ENCODE measurements at places on chromosomes 1 and 21.
A peak's percentile ranks its signal among the peaks of the same experiment; 100 is the strongest.

- DNase-seq: no peak
Observed at GRCh38 chr1:173208146-173208545, 1.0 kb upstream of the TNFSF4 start.

- no peak for DNase-seq
Observed at GRCh38 chr1:93960641-93961147, 51.5 kb upstream of the GCLM start.

DNA sequence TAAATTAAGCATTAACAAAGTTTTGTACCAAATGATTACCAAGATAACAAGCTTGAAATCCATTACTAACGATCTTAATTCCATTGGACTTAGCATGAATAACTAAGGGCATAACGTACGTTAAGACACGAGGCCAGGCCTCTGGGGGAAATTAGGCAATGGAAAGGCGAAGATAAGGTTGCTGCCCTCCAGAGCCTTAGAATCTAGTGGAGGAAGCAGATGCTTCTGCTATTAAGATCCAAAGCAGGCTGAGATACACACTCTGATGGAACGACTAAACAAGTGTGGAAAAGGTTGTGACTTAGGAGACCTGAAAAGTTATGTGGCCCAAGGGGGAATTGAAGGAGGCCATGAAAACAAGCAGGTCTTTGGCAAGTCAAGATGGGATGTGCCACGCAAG is 6.0 kb downstream of the AKNAD1 start:
- DNase-seq: no peak

GRCh38 chr1:39085174-39085573 is 59.0 kb downstream of the NDUFS5 start:
- DNase-seq: no peak

GRCh38 chr1:77951328-77951727 is 27.5 kb downstream of the FUBP1 start:
- DNase-seq: no peak

DNA sequence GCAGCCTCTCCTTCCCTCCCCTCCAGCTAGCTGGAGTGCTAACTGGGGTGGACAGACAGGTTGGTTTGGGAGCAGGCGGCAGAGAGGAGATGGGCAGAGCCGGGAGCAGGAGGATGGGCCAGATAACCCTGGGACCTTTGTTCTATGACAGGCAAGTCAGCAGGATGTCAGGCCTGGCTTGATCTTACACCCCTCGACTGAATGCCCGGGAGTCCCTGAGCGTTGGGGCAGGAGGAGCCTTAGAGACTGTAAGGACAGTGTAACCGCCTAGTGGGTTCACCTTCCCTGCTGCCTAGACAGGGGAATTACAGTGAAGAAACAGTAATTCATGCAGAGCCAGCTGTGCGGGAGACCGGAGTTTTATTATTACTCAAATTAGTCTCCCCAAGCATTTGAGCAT is 60.2 kb downstream of the MDM4 start:
- DNase-seq: no peak

GRCh38 chr1:193438771-193439170 is 252.4 kb upstream of the B3GALT2 start:
- DNase-seq: no peak

DNA sequence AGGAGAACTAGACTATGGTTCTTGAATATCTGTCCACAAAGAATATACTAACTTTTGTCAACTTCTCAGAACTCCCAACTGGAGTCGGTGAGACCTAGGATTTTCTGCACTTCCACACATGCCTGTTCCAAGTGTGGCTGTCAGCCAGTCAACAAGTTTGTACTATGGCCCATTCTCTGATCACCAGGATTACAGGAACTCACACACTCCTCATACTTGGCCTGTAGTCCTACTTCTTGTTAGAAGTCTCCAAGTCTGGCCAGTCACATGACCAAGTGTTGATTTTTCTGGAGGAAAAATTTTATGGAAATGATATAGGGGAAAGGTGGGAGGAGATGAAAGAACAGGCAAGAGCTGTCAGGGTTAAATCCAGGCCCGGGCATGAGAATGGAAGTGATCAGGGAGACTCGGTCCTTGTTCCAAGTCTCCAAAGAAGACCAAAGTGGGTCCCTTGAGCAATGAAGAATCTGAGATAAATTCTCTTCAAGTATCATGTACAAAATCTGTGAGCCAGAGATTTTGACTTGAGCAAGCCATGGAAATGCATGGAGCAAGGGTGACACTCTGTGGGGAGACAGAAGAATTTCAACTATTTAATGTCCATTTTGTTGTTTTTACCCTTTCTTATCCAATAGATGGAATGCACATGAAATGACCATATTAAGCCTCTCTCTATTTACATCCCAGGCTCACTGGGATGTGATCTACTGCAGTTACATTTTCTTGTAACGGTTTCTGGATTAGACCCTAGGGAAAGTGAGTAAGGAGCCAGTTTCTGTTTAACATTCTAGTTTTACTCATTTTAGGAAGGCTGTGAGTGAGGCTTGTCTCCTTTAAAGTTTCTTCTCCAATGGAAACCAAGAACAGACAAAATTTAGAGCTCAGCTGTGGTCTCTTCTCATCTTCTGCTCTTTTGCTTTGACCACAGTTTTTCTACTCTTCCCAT is 320.9 kb downstream of the ASTN1 start:
- DNase-seq: peak; percentile 38

DNA sequence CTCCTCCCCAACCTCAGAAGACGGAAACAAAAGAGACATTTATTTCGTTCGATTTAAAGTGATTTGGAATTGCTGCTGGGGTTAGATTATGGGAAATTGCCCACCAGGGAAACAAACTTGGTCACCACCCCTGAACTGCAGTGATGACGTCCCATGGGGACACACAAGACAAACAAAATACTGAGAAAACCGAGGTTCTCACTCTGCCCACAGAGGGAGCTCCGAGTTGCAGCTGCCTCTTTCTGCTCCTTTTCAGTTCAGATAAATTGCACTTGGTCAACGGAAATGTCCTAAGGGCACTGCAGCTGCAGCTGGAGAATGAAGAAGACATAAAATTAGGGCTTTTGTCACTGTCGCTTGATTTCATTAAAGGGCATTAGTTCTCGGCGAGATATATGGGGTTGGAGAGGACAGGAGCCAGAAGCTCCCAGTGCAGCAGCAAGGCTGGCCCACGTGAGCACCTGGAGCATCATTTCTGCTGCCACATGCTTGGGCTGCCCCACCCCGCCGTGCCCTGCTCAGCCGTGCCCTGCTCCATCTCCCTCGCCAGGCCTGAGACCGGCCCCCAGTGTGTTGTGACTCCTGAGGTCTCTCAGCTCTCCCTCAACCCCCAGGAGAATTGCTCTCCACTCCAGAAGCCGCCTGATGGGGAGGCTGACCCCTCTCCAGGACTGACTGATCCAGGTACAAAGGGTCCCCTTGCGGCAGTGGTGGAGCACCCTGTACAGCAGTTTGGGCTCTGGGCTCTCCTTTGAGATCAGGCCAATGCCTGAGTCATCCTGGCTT is 231.7 kb upstream of the AJAP1 start:
- DNase-seq: no peak

DNA sequence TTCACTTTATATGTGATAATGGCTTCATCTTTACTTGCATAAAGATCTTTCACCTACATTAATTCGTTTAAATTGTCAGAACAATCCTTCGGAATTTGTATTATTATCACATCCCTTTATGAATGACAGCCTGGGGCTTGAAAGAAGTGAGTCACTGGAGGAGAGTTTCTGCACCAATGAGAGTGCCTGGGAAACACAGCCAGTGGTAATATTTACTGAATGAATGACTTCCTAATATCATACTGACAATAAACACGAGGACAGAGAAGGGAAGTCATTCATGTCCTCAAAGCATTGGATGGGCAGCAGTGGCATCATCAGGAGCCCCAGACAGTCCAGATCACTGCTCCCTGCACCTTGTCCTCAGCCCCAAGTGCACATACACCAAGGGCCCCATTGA is 40.7 kb upstream of the PDE4B start:
- DNase-seq: no peak

DNA sequence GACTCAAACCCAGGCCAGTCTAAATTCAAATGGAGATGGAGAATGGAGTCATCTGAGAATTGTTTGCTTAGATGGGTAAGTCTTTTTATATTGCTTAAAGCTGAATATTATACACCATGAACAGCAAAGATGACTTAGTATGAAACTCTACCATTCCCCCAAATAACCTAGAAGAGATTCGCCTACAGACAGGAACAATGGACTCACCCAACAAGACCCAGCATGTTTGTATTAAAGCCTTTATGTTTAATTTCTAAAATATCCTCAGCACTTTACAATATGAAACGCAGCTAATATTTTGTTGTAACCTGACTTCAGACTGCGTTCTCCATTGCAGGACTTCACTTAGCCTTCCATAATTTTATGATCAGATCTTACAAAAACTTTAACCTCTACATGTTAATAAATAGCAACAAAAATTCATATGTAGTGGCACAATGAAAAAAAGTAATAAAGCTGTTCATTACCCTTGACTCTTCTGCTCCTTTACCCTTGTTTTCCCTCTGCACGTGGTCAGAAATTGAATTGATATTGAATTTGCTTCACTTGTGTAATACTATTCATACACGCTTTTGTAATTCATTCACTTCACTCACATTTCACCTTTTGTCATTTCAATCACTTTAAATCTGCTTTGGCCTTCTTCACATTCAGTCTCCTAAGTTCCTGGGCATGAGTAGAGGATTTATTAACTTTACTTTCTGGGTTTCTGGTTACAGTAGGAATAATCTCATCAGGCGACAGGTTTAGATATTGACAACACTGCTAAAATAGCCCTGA is 177.3 kb upstream of the PTBP2 start:
- no peak for DNase-seq

- DNase-seq: no peak
Observed at GRCh38 chr1:195236991-195237889, 1371.0 kb downstream of the KCNT2 start.

DNA sequence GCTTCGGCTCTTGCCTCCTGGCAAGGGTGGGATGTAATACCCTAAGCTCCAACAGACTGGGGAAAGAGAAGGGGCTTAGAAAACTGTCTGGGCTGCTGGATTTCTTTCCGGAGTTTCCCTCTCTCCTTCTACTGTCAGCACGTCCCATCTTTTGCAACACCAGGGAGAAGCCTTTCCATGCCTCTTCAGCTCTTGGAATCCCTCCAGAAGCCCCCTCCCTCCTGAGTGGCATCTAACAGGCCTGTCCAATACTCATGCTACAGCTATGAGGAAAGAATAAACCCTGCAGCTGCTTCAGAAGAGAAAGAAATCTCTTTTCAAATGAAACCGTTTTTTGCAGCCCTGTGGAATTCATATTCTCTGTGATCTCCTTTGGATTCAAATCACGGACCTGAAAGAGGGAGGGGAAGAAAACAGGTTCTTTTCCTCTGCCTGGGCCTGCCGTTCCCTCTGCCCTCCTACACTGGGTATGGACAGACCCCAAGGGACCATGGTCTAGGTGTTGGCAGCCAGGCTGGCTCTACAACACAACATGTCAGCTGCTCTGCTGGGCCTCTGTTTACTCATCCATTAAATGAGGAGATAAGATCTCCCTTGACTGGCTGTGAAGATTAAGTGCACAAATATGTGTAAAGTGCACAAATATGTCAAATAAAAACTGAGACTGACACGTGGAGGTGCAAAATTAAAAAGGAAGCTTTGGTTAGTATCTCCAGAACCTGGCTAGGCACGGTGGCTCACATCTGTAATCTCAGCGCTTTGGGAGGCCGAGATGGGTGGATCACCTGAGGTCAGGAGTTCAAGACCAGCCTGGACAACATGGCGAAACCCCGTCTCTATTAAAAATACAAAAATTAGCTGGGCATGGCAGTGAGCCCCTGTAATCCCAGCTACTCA is 6.0 kb upstream of the CAPN2 start:
- no peak for DNase-seq

DNA sequence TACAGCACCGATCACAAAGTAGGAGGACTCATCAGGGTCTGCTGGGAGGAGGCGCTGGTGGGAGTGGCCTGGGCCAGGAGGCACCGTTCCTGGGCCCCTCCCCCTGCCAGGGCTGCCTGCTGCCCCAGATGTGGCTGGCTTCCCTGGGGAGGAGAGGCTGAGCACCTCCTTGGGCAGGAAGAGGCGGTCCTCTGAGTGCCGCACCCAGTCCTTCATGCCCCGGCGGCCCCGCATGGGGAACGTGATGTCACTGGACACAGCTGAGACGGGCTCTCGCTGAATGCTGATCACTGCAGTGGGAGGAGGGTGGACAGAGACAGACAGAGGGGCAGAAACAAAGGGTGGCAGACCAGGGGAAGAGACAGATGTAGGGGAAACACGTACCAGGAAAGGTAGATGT is 24.8 kb downstream of the ADGRB2 start:
- DNase-seq: peak; percentile 70

- no peak for DNase-seq
Observed at GRCh38 chr1:228085287-228085951, 2.9 kb downstream of the ARF1 start.

DNA sequence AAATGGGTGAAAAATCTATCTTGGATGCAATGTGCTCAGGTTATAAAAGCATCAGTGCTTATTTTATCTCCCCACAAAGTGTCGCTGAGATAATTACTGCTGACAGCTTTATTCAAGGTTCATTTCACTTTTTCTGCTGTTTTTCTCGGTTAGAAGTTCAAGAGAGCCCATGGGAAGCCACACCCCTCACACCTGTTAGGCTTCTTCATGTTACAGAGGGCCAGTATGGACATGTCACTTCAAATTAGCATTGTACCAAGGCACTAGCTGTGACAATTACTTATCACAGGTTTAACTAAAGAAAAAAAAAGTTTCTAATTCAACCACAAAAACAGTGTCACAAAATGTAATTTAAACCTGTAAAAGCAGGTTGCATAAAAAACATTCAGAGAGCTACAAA is 187.3 kb upstream of the DMRTA2 start:
- DNase-seq: no peak

DNA sequence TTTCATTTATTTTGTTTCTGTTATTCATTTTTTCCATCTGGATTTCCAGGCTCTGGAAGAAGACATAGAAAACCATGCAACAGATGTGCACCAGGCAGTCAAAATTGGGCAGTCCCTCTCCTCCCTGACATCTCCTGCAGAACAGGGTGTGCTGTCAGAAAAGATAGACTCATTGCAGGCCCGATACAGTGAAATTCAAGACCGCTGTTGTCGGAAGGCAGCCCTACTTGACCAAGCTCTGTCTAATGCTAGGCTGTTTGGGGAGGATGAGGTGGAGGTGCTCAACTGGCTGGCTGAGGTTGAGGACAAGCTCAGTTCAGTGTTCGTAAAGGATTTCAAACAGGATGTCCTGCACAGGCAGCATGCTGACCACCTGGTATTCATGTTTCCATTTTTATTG is 63.5 kb upstream of the BMP8A start:
- DNase-seq: no peak

DNA sequence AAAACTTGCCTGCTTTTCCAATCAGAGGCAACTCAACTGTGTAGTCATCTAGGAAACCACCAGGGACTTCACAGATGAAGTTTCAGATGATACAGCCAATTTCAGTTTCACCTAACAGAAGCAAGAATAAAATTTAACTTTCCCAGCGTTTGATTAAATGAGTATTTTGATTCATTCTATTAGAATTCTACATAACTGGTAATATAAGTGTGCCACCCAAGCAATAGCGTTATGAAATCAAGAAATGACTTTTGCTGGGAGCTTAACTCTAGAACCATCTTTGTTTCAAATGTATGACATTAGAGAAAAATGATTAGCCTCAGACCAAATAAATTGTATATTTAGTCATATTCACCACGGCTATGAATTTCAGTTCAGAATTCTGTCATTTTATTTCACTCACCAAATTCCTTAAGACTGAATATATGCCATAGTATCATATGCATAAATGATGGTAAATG is 239.3 kb downstream of the NRIP1 start:
- no peak for DNase-seq
